ENCODE measurements at places on chromosomes 13 and 19. TPM values are rescaled to one million over a fixed set of nuclear protein-coding genes. Genes with fewer than 3 reads are reported as not detected.

DNA sequence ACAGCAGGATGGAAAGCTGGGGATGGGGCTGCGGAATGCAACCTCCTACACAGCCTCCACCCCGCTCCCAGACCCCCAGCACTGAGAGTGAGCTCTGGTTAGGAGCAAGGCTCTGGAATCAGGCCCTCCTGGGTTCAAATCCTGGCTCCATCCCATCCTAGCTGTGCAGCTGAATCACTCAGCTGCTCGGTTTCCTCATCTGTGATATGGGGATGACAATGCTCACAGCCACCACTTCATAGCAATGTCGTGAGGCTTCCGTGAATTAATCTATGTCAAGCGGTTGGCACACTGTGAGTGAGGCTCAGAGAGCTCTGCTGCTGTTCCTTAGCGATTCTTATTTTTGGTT, 538 bp downstream of the ACP7 start:
- DNase-seq = no peak

The FAM83E gene
- 0.26 TPM for total RNA-seq

DNA sequence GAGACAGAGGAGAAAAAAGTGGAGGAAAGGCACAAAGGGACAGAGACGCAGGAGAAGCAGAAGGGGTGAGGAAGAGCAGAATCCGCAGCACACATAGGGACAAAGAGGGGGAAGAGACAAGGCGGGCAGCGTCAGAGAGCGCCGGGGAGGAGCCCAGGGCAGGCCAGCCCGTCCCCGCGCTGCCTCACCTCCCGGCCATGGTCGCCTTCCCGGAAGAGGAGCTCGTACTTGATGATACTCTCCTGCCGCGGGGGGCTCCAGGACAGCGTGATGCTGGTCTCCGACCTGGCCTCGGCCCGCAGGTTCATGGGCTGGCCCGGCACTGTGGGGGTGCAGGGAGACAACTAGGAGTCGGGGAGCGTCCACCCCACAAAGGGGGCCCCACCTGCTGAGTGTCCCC, 100.6 kb downstream of the PTPRS start:
- no peak for DNase-seq

The LYPD3 gene
- total RNA-seq = 0.51 TPM

DNA sequence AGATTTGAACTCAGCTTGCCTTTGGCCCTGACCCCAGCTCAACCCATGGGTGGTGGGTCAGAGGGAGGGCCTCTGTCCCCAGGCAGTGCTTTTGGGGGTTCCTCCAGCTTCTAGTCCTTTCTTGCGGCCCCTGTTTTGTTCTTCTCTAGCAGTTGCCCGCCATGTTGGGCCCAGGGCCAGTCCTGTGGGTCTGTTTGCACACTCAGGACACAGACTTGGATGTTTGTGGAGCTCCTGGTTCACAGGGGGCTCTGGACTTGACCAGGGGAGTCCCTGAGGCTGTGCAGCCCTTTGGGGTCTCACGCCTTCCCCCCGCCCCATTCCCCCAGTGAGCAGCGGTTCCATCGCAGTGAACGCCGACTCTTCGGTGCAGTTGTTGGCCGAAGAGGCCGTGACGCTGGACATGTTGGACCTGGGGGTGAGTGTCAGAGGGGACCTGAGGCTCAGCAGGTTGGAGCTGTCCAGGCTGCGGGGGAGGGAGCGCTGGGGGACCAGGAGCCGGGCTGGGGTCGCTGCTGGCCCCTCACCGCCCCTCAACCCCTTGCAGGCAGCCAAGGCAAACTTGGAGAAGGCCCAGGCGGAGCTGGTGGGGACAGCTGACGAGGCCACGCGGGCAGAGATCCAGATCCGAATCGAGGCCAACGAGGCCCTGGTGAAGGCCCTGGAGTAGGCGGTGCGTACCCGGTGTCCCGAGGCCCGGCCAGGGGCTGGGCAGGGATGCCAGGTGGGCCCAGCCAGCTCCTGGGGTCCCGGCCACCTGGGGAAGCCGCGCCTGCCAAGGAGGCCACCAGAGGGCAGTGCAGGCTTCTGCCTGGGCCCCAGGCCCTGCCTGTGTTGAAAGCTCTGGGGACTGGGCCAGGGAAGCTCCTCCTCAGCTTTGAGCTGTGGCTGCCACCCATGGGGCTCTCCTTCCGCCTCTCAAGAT, 2.5 kb downstream of the ATP5F1D start:
- no peak for DNase-seq

DNA sequence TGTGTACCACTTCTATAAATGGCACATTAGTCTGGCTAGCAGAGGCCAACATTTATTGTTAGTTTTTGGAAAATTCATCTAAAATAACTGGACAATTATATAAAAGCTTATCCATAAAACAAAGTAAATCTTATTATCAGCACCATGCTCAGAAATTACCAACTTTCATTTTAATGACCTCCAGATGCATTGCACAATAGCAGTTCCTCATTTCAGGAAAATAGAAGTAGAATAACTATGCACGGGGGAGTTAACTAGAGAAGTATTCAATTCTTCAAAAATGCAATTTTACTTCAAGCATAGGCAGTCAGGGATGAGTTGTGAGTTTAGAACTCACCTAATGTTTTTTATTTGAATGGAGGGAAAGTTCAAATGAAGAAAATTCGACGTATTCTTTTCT, 1023.5 kb downstream of the PCDH17 start:
- DNase-seq = no peak

DNA sequence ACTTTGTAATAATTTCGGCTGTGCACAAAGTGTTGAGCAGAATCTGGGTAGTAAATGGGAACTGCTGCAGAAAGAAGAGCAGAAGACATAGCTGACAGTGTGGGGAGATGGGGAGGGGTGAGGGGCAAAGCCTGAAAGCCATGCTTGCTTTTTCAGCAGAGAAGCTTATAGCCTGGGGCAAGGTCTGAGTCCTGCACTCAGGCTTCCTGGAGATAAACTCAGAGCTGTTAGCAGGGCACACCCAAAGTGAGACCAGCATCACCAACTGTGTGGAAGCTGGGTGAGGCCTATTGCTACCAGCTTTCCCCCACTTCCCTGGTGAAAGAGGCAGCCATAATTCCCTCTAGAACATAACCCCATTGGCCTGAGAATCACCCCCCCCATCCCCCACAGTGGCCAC, 15.6 kb upstream of the LHFPL6 start:
- no peak for DNase-seq

GRCh38 chr19:55640577-55641425, at the start of gene ZNF580:
Gene ZNF580, plus strand, starts transcription at chr19:55641002. Its CDS starts 1,507 bp downstream, at chr19:55642509.
- DNase-seq = peak; percentile 78

GRCh38 chr19:20315543-20315942, 148.5 kb downstream of the ZNF486 start:
- DNase-seq = no peak

GRCh38 chr13:111031531-111031961, 83.6 kb upstream of the ARHGEF7 start:
- DNase-seq = peak; percentile 29

- DNase-seq = no peak
Observed at GRCh38 chr13:75936791-75937190, 300.7 kb downstream of the LMO7 start.

DNA sequence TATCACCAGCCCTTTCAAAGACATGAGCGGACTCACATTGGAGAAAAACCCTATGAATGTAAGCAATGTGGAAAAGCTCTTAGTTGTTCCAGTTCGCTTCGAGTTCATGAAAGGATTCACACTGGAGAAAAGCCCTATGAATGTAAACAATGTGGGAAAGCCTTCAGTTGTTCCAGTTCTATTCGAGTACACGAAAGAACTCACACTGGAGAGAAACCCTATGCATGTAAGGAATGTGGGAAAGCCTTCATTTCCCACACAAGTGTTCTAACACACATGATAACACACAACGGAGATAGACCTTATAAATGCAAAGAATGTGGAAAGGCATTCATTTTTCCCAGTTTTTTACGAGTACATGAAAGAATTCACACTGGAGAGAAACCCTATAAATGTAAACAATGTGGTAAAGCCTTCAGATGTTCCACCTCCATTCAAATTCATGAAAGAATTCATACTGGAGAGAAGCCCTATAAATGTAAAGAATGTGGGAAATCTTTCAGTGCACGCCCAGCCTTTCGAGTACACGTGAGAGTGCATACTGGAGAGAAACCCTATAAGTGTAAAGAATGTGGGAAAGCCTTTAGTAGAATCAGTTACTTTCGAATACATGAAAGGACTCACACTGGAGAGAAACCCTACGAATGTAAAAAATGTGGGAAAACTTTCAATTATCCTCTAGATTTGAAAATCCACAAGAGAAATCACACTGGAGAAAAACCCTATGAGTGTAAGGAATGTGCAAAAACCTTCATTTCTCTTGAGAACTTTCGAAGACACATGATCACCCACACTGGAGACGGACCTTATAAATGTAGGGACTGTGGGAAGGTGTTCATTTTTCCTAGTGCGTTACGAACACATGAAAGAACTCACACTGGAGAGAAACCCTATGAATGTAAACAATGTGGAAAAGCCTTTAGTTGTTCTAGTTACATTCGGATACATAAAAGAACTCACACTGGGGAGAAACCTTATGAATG, 17.6 kb downstream of the ZNF791 start:
- DNase-seq = peak; percentile 14

The KLF12 gene
- 3.0 TPM for total RNA-seq

The CC2D1A gene
- 3.7 TPM for total RNA-seq

The CHAMP1 gene
- 6.4 TPM for total RNA-seq

GRCh38 chr13:22883262-22883840, 297.4 kb upstream of the SGCG start:
- DNase-seq = no peak

The PSG1 gene
- total RNA-seq = 0.13 TPM

The SBNO2 gene
- total RNA-seq = 29.0 TPM

GRCh38 chr13:106161146-106161545, 374.3 kb downstream of the EFNB2 start:
- DNase-seq = peak; percentile 76

- DNase-seq = no peak
Observed at GRCh38 chr13:20521364-20522115, 4.1 kb downstream of the CRYL1 start.

DNA sequence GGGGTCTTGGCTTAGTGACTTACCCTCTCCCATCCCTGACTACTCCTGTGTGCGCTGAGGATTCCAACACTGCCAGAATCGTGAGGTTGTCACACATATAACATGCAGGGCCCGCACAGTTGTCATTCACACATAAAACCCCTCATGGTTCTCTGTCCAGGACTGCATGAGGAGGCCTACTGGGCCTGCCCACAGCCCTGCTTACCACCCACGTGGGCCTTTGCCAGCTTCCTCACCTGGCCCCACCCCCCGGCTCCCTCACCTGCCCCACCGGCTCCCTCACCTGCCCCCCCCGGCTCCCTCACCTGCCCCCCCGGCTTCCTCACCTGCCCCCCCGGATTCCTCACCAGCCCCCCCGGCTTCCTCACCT, 197.2 kb downstream of the TEX29 start:
- DNase-seq = no peak

The ZNF681 gene
- 1.5 TPM for total RNA-seq

DNA sequence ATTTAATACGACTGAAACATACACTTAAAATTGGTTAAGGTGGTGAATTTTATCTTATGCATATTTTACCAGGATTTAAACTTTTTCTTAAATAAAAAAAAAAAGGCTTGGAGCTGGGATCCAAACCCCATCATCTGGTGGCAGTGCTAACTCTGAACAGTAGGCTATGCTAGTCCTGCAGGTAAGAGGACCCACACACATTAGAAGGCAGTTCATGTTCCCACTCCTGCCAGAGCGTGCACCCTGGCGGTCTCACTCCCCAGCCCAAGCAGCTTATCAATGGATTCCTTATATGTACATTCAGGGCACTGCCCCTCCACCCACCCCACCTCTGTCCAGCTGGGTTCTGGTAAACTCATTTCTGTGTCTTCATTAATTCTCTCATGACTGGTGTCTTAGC, 31.3 kb upstream of the CEBPA start:
- DNase-seq = no peak

The UNC13A gene
- total RNA-seq = 0.13 TPM

DNA sequence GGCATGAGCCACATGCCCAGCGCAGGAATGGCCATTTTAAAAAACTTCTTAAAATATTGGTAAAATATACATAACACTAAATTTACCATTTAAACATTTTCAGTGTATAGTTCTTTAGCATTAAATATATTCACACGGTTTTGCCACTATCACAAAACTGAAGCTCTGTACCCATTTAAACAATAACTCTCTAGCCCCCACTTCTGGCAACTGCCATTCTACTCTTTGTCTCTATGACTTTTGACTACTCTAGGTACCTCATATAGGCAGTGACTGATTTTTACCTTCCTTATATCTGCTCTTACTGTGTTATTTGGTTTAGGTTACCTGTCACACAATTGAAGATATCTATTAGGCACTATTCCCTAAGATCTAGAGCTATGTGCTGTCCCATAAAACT, 2.3 kb upstream of the KBTBD7 start:
- no peak for DNase-seq

The GGACT gene
- total RNA-seq = 4.2 TPM

GRCh38 chr13:32881777-32882145, 134.5 kb upstream of the KL start:
- no peak for DNase-seq

- no peak for DNase-seq
Observed at GRCh38 chr13:41813426-41813825, 147.5 kb downstream of the VWA8 start.

GRCh38 chr19:14159059-14159458, 22.7 kb upstream of the ASF1B start:
- DNase-seq = no peak

- DNase-seq = peak; percentile 35
Observed at GRCh38 chr13:28493740-28494503, 1.0 kb downstream of the FLT1 start.

GRCh38 chr19:57537953-57538547, 10.9 kb downstream of the ZNF549 start:
- DNase-seq = no peak

The OR10H1 gene
- total RNA-seq = not detected

GRCh38 chr13:53191091-53191490, 162.5 kb downstream of the OLFM4 start:
- no peak for DNase-seq

DNA sequence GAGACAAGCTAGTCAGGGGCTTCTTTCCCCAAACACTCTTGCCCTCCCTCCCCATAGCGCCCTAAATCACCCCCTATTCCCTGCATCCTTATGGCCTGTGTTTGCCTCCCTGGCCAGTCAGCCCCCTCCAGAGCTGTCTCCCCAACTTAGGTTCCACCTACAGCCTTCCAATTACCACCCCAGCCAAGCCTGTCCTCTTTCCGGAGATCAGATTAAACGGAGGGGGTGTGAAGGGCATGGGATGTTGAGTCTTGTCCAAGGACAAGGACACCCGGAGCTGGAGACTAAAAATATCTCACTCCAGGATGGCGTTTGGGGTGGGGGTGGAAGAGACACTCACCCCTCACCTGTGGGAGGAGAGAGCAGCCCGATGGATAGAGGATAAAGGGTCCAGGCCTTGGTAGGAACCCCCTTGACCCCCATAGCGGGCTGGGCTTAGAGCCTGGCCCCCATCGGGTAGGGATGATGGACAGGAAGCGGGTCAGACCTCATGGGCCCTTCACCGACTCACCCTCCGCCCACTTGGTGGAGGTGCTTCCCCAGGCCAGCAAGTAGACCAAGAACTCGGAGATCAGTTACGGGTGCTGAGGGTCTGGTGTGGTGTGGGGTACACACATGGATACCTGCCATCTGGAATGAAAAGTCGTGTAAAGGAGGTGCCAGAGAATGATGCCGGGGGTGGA, 6.0 kb downstream of the ZNF865 start:
- no peak for DNase-seq

The ONECUT3 gene
- total RNA-seq = not detected

- peak; percentile 7 for DNase-seq
Observed at GRCh38 chr19:32824191-32824751, 45.3 kb downstream of the SLC7A9 start.

The ATP8A2 gene
- 0.13 TPM for total RNA-seq

The DKKL1 gene
- 0.13 TPM for total RNA-seq

GRCh38 chr13:34300559-34300958, 482.6 kb downstream of the RFC3 start:
- no peak for DNase-seq

GRCh38 chr19:38852231-38853044, 2.7 kb upstream of the HNRNPL start:
- peak; percentile 59 for DNase-seq

The SHD gene
- total RNA-seq = not detected
